ENCODE measurements at places on chromosomes 3 and 15.
A peak's percentile ranks its signal among the peaks of the same experiment; 100 is the strongest.

DNA sequence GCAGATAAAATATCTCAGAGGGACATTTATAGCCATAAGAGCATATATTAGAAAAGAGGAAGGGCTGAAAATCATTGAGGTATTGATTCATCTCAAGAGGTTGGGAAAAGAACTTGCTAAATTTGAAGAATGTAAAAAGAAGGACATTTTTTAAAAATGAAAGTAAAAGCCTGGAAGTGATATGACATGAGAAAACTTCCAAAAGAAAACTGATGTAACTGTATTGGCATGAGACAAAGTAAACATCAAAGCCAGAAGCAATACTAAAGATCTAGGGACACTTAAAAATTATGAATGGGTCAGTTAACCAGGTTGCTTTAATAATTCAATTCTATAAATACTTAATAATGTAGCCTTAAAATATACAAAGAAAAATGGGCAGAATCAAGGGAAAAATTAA lies 31.9 kb downstream of the CEP63 start:
- DNase-seq, result no peak

DNA sequence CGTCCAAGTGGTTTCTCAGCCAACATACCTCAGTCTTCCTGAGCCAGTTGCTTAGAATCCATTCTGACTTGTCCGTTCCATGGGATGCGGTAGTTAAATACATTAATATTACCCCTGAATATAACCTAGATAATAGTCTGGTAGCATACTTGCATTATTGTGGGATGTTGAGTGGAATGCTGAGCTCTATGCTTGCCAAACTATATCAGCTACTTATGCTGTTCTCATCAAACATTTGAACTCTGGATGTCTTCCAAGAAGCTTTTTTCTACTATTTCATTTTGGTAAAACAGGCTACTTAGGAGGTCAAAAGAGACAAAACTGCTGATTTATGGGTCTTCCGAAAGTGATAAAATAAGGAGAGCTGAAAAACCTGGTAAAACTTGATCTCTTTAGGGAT lies 429.5 kb downstream of the NAALADL2 start:
- DNase-seq, result peak; percentile 32

GRCh38 chr15:70347321-70348225 lies 249.9 kb upstream of the TLE3 start:
- no peak for DNase-seq

DNA sequence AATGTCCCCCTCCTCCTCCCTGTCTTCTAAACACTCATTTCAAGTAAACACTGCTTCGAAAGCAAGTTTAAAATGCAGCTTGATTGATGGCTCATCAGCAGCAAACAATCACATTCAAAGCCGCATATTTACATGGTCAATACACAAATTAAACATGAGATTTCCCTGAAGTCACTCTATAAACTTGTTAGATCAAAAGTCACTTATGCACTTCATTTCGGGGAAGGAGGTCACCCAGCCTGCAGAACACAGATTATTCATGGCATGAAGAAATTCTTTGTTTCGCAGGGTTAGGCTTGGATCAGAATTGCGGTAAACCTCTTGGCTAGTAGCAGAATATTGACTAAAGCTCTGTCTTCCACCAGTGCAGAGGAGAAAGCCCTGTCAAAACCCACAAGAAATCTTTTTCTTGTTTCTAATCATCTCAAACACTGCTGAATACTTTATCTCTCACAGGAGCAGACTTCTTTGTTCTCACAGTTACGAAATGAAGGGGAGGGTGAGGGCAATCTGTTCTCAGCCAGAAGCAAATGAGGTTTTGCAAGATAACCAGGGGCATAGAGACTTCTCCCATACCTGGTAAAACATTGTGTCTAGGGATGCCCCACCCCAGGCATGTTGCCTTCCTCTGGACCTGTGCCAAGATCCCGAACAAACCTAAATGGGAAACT lies 133.3 kb upstream of the CHL1 start:
- DNase-seq, result no peak

DNA sequence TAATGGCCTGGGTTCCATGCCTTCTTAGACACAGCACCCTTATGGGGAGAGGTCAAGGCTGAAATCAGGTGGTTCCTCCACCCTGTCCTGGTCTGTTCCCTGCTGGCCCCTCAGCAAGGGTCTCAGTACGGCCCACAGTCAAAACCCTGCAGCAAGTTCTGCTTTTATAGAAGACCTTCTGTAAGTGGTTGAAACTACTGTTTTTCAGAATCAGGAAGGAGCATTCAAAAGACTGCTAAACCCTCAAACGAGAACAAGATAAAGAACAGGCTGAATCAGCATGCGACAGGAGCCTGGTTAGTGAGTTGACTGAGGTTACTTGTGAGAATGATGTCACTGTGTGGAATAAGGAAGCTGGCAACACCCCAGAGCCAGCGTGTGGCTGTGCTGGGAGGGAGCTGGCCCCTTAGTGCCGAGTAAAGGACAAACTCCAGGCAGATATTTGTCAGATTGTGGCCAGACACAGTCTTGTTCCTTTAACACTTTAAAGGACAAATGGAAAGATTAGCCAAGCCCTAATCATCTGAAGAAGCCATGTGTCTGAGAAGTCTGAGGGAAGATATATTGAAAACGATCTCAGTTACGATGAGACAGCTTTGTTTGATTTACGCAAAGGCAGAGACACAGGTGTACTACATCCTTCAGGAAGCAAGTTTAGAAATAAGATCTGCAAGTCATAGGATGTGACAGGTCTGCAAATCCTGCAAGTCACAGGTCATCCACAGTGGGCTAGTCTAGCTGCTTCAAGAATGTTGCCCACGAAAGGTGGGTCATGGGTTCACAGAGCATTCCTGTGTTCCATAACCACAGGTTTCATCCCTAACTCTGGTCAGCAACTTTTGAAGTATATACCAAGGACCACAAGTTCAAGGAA lies 54.0 kb downstream of the B3GNT5 start:
- peak; percentile 61 for DNase-seq

GRCh38 chr3:155791190-155791589 lies 14.9 kb downstream of the C3orf33 start:
- no peak for DNase-seq

- DNase-seq, result no peak
Observed at GRCh38 chr3:10437995-10438901, 67.1 kb downstream of the ATP2B2 start.

DNA sequence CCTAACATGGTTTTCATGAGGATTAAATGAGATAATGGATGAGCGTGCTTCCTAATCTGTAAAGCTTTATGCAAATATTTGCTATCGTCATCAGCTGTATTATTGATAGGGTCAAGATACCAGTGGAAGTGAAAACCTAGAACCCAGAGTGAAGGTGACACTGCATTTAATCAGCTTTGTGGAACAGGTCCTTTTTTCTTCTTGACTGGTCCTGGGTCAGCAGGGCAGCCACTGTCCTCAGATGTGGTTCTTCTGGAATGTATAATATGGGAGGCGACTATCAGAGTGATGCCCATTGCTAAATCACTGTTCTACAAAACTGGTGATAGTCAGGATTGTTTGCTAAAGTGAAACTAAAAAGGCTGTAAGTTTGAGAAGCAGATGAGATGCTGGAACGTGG lies 41.4 kb downstream of the SORD start:
- DNase-seq, result no peak

DNA sequence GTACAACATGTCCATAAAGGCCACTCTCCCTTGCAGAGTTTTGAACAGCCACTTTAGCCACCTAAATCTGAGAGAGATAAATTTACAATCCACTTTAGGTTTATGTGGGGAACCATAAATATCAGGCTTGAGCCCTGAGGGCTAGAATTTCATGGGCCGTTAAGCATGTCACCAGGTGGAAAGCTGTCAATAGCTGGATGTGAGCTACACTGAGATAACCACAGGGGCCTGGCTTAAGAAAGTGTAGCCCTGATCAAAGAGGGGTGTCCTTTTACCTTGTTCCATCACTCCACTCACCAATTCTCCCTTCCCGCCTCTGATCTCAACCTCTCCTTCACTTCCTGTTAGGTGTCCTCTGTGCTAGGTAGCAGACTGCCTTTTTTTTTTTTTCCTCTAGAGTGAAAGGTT lies 172.8 kb upstream of the ICE2 start:
- DNase-seq, result no peak

DNA sequence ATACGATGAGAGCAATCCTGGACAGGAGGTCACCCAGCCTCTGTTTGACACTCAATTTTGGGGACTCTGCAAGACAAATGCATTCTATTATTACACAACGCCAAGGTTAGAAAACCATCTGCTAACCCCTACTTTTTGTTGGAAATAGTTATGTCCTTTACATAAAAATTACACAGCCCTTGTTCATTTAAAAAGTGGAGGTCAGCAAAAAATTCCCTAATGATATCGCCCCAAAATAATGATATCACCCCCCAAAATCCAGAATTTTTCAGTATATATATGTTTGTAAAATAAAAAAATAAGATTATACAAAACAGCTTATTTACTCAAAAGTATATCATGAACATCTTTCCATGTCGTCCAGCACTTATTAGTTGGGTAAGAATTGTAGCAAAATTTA lies 11.4 kb downstream of the ROPN1 start:
- no peak for DNase-seq

- DNase-seq, result no peak
Observed at GRCh38 chr3:49316696-49317457, 23.0 kb downstream of the USP4 start.

GRCh38 chr15:101127506-101128076 lies 124.3 kb downstream of the CHSY1 start:
- peak; percentile 71 for DNase-seq

DNA sequence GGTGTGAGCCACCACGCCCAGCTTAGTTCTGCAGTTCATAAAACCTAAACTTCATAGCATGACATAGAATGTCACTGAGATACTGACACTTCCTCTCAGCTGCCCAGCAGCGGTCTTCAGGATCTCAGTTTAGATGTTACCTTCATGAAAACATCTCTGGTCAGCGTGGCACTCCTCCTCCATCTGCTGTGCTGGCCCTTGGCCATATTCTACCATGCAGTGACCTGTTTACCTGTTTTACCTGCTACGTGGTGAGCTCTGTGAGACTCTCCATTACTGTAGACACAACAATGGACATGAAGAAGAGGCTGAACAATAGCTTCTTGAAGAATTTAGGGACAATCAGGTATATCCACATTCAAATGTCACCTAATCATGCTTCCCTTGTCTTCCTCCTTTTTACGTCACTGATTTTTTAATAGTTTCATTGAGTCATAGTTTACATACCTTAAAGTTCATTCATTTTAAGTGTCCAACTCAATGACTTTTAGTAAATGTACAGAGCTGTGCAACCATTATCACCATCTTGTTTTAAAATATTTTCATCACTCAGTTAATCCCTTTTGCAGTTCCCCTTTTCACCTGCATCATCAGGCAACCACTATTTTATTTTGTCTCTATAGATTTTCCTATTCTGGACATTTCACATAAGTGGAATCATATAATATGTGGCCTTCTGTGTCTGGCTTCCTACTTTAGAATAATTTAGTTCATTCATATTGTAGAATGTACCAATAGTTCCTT lies 32.2 kb upstream of the PTPN23 start:
- no peak for DNase-seq
